ENCODE measurements at places on chromosomes 2 and 18.

DNA sequence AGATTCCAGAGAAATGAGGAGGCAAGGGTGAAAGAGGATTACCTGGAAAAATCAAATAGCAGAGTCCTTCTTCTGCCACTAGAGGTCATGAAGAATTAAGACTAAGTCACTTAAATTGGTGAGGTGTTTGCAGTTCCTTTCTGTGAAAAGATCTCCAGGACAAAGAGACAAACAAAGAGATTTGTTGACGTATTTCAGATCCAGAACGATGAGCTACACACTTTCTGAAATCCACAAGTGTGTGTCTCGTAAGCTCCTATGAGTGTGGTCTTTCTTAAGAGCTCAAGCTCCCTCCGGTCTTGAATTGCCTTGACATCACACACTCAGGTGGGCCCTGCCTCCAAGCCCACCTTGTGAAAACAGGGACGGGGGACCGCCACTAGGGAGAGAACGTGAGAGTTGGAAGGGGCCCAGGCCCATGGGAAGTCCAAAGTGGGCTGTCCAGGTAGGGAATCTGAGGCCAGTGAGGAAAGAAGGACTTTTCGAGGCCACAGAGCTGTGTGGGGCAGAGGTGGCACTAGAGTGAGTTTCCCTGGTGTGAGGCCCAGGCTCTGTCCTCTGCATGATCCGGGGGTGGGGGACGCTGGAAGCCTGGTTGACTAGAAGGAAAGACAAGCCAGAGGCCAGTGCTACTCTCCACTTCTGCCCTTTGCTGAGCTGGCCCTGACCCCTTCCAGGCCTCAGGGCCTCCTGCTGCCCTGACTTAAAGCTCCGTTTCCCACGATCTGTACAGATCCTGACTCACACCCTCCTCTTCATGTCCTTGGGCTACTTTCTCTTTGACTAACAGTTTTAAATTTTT, 168.1 kb upstream of the NCK2 start:
- DNase-seq, result no peak

DNA sequence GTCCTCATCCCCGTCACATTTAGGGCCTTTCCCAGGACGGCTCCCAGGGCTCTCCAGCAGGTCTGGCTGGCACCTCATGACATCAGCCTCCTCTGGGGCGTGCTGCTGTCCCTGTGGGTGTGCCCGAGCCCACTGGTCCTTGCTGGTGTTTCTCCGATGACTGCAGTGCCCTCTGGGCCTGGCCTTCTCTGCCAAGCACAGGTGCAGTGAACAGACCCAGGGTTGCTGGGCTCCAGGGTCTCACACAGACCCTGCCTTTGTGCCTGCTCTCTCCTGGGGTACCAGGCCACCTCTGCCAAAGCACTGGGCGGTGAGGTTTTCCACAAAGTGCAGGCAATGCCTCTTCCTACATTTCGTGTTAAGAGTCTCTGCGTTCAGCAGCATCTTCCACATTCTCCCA, 246.1 kb downstream of the ACKR3 start:
- DNase-seq, result no peak

GRCh38 chr18:49730951-49731391, 82.4 kb downstream of the ACAA2 start:
- no peak for DNase-seq

DNA sequence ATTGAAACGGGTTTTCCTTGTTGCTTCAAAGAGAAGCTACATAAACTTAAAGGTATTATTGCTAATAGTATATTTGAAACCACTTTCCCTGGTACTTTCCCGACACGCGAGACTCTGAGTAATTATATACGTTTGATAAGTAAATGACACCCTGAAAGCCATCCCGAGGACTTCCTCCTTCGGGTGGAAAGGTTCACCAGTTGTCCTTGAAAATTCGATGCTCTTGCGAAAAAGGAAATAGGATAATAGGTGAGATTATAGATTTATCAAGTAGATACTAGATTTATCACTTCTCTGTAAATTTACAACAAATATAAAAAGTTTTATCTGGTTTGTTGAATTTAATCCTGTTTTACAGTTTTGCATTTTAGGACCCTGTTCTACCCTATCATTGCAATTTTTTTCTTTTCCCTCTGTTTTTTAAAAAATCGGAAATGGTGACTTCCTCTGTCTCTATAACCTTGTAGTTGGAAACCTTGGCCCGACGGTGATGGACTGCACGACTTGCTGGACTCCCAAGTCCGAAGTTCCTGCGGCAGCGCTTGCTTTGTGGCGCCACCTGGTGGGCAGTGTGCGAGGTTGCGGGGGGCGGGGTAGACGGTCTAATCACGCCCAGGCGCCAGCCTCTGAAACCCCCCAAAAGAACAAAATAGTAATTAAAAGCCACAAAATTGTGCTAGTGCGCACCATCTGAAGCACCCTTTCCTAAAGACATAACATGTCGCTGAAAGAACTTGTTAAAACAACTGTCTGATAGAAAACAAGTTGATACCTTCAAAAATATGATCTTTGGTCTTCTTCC, 972 bp upstream of the DLX2 start:
- DNase-seq, result no peak

DNA sequence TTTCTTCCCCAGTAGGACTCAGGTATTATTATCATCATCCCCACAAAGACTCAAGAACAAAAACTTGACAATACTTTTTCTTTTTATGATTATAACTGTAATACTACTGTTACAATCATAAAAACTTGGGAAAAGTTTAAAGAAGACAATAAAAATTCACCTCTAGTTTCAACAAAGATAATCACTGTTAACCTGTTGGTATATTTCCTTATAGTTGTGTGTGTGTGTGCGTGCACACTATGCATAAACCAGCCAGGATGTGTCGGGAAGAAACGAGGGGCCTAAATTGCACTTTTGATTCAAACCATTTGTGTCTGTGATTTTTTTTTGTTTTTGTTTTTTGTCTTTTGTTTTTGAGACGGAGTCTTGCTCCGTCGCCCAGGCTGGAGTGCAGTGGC, 233.0 kb downstream of the TPGS2 start:
- DNase-seq, result no peak

- no peak for DNase-seq
Observed at GRCh38 chr2:234633581-234634230, 136.8 kb upstream of the ARL4C start.

DNA sequence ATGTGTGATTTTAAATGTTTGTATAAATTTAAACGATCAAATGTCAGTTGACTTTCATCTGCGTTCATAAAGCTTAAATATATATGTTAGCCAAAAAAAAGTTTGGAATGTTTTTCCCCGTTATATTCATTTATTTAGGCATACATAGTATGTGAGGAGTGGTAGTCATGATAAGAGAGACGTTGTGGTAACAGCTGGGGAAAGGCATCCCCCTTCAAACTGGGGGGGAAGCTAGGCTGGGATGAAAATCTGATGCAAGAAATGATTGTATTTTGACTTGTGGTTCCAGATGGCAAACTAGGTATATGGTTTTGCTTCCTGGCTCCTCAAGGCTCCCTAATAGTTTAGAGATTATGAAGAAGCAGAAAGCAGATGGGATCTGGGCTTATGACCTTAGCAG, 30.1 kb downstream of the ITGA6 start:
- no peak for DNase-seq

- DNase-seq, result no peak
Observed at GRCh38 chr2:209696836-209697711, 74.6 kb upstream of the UNC80 start.

DNA sequence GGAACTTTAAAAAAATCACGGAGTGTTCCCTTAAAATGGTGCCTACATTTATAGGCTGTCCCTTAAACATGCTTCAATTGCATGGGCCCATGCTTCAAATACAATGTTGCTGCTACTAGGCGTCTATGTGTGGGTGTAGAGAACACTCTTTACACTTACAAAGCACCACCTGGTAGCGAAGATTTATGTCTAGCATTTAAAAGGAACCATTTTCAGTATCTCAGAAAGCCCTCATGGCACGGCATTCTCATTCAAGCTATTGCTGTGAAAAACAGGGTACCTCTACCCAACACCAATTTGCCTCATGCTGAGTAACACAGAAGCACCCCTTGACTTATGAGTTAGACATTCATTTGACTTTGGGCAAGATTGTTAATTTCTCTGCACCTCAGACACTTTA, 112.9 kb upstream of the CNTNAP5 start:
- no peak for DNase-seq

- no peak for DNase-seq
Observed at GRCh38 chr2:237244178-237244577, 158.5 kb downstream of the COPS8 start.

DNA sequence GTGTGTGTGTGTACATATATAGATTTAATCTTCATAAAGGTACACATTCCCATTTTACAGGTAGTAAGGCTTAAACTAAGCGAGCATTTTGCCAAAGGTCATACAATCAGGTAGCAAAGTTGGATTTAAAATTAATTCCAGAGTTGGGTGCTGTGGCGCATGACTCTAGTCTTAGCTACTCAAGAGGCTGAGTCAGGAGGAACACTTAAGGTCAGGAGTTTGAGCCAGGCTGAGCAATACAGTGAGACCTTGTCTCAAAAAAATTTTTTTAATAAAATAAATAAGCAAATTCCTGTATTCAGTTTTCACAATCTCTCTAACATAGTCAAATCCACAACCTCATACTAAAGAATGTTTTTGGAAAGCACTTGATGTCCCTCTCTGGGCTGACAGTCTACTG, 111.5 kb upstream of the LDLRAD4 start:
- no peak for DNase-seq

GRCh38 chr2:26581266-26581990, 59.7 kb downstream of the CIB4 start:
- no peak for DNase-seq

DNA sequence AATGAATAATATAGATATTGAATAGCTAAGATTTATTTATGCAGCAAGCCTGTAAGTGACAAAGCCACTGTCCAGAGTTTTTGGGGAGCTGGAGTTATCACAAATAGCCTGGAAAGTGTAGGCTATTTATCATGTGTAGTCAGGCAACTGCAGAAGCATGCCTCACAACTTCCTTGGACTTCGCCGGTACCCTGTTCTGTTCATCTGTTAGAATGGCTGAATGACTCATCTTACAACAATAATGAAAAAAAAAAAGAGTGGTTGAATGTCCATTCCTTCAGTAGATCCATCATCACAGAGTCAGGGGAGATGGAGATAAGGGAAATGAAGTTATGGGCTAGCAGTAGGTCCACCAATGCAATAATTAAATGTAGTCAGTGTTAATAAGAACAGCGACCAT, 24.0 kb upstream of the ATP5MC3 start:
- no peak for DNase-seq

DNA sequence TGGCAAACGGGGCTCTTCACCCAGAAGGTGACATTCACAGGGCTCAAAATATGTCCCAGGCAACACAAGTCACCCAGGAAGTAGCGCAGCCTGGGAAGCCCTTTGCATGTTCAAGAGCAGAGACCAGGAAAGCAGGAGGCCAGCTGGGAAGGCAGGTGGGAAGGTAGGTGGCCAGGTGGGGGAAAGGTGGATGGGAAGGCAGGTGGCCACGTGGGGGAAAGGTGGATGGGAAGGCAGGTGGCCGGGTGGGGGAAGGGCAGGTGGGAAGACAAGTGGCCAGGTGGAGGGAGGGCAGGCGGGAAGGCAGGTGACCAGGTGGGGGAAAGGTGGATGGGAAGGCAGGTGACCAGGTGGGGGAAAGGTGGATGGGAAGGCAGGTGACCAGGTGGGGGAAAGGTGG, 102.7 kb downstream of the ZNF516 start:
- DNase-seq, result no peak

DNA sequence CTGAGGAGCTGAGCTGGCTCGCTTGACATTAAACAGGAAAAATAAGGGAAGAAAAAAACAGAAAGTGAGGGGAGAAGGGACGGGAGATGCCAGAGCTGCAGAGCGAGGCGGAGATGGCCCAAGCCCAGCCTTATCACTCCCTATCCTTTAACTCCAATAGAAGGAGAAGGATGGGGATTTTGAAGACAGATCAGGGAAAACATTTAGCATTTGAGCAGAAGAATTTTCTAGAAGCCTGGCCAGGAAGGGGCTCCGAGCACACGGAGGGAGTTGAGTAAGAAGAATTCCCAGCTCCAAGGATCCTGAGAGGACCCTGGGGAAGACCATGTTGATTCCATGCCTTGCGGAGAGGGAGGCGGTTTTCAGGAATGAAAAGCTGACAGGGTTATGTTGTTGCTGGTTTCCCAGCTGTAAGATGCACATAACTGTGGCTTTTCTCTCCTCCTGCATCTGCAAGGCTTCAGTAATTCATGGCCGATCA, 35.6 kb downstream of the TWIST2 start:
- no peak for DNase-seq

DNA sequence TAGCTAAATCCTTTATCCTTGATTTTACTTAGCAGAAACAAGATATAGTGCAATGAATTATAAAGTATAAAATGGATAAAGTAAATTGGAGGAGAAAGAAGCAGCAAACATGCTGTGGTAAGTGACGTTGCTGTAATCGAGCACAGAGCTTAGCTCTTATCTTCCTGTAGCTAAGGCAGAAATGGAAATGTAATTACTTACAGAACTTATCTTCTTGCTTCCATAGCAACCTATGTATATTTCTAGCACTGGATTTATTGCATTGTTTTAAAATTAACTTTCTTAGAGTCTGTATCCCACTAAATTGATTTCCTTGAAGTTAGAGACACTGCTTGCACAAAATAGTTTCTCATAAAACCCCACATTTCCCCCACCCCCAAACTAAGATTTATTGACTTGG, 130.6 kb upstream of the MC4R start:
- DNase-seq, result no peak

DNA sequence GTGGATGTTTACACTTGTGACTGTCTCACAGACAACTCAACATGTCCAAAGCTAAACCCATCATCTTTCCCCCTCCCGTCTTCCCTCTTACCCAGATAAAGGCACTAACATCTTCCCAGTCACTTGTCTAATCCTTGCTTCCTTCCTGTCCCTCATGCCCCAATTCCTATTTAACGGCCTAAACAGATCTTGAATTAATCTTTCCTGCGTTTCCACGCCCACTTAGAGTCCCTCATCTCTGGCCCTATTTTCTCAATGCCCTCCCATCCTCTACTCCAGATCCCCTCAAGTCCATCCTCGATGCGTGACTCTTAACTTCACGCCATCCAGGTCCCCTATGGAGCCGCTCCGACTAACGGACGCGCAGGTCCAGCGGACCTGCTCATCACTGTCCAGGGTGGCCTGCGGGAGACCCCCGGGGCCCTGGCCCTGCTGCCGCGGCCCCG, 682 bp upstream of the SCLY start:
- DNase-seq, result no peak

DNA sequence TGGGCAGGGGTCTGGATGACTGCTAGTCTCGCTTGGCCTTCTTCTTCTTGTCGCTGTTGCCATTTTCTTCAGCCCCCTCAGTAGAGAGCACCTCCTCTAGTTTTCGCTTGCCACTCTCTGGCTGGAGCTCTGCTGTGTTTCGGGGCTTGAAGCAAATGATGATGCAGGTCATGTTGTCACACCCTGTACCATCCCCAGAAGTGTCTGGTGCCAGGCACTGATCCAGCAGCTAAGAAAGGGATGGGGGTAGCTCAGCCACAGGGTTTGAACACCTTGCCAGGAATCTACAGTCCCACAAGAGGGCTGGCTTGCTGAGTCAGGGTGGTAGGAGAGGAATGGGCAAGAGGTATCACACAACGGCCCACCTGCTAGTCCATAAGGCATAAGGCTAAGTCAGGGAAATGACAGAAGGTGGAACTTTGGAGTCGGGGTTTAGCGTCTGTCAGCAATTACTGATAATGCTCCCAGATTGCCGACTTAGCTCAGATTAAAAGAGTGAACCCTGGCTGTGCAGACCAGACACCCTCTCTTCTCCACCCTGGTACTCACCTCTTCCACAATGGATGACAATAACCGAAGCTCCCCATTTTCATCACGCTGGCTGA, 1.1 kb upstream of the ZNF513 start:
- DNase-seq, result no peak
